AG20443 (cell line): ENCODE measurements at places on chromosomes 12 and 14.

DNA sequence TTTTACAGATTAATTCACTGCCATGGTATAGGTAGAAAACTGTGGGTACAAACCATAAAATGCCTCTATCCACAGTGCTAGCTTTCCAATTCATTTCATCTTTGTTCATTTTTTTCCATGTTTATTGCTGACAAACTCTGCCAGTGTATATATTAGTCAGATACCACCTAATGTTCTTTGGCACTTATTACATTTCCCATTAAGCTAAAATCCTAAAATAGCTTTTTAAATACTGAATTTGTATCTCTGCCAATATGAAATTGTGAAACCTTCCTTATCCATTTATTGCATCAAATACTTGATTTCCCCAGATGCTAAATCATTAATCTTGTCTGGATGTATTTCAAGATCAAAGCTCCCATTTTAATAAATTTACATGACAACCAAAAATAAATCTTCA, 150.1 kb upstream of the FSCB start:
- no peak for DNase-seq

- no peak for DNase-seq
These were observed 8.7 kb downstream of the NUP107 start for GRCh38 chr12:68695454-68695853.

DNA sequence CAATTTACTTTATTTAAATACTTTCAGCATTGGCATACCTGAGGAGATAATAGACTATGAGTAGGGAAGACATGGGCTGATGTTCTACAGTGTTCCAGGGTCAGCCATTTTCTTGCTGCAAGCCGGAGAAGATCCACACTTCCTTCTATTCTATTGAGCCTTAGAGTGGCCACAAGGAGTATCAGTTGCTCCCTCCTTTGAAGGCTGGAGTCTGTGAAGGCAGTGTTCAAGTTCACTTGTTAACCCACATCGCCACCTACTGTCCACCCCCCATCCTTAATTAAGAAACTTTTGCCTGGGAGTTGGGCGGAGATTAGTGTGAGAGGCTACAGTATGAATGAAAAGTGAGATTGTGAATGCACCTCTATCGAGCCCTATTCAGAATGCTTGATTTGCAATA, 666.6 kb downstream of the NRXN3 start:
- DNase-seq = peak; percentile 61

- DNase-seq = peak; percentile 37
These were observed 34.6 kb downstream of the HECTD4 start for GRCh38 chr12:112347581-112347982.
